ENCODE measurements at places on chromosomes 12 and 14. TPM values are rescaled to one million over a fixed set of nuclear protein-coding genes. Genes with fewer than 3 reads are reported as not detected.
A peak's percentile ranks its signal among the peaks of the same experiment; 100 is the strongest.

Gene TMEM117
- 24.1 TPM for total RNA-seq

GRCh38 chr12:2979806-2980205, 20.6 kb downstream of the TEAD4 start:
- H3K36me3 ChIP-seq = no peaks in the 10 kb centered on the region
- no peak overlapping the region for H3K4me3 ChIP-seq
- H3K27ac ChIP-seq = no peak overlapping the region
- peaks cover 6% of the 10 kb centered on the region for H3K4me1 ChIP-seq
- no peak for DNase-seq
- H3K27me3 ChIP-seq = no peaks in the 10 kb centered on the region

- no peaks in the 10 kb centered on the region for H3K4me1 ChIP-seq
- H3K4me3 ChIP-seq = no peak overlapping the region
- DNase-seq = no peak
- H3K27me3 ChIP-seq = no peaks in the 10 kb centered on the region
- no peaks in the 10 kb centered on the region for H3K36me3 ChIP-seq
- no peak overlapping the region for H3K27ac ChIP-seq
Measured at GRCh38 chr12:114656906-114657596, 26.9 kb downstream of the TBX3 start.

GRCh38 chr14:73623504-73624054, 11.3 kb downstream of the ACOT6 start:
- no peak overlapping the region for H3K27ac ChIP-seq
- no peak overlapping the region for H3K4me3 ChIP-seq
- DNase-seq = no peak

GRCh38 chr12:53098354-53098981, 1.0 kb downstream of the IGFBP6 start:
- H3K4me1 ChIP-seq = peaks cover 38% of the 10 kb centered on the region
- H3K4me3 ChIP-seq = peak overlapping the region; percentile 69

Gene AQP2
- total RNA-seq = not detected

Gene GAS2L3
- 1.2 TPM for total RNA-seq

DNA sequence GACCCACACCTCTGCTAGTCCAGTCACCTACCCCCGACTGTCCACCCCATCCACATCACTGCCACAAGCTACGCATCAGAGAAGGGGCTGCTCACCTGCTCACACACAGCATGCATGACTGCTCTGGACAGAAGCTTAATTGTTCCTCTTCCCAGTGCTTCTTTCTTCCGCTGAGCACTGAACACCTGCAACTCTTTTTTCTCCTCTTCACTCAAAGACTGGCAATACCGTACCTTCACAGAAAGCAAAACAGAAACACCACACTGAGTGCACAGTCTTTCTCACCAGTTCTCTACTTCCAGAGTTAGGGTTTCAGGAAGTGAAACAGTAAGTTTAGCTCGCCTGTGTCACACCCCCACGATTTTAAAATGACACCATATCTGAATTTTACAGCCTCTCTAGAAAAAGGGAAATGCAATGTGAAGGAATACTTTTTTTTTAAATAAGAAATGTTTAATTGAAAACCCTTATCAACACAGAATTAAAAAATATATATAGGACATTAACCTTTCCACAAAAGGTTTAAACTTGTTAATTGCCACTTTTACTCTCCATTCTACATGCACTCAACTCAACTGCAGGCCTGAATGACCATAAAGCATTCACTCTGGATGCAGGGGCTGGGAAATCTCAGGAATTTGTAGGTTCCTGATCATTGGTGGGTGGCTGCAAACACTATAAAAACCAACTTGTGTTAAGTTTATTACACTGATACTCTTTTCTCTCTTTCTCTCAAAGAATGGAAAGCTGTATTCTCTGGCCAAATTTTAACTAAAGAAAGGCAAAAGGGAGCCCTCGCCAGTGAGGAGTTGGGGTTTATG, 120.0 kb downstream of the PRICKLE1 start:
- peaks cover 21% of the 10 kb centered on the region for H3K36me3 ChIP-seq
- no peak overlapping the region for H3K27ac ChIP-seq
- H3K27me3 ChIP-seq = no peaks in the 10 kb centered on the region
- no peak for DNase-seq
- H3K4me1 ChIP-seq = no peaks in the 10 kb centered on the region
- no peak overlapping the region for H3K4me3 ChIP-seq

Gene FOXN4
- not detected for total RNA-seq
